GM04503 (cell line): ENCODE measurements at places on chromosomes 3 and 15.

DNA sequence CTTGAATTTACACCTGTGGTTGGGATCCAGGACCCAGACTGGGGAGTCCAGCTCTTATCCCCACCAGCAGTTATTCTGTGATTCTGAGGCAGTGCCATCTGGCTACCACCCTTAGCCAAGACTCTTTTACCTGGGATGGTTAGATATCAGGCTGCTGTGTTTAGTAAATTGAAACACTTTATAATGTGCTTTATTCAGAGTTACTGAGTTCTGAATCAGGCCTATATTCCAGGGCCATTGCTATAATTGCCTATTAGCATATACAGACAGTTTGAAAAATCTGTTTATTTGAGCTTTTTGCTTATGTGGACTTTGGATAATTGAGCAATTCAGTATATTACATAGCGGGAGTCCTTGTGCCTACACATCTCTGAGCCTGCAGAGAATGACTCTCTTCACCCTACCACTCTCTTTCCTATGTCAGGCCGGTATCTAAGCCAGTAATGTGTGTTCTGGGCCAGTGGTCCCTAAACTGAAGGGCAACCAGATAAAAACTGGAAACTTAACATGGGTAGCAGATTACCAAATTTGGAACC is 45.4 kb upstream of the TRAK1 start:
- no peak for DNase-seq

- no peak for DNase-seq
These were observed 5.2 kb downstream of the GPX1 start for GRCh38 chr3:49352890-49353421.

- no peak for DNase-seq
These were observed 201.1 kb downstream of the AKAP13 start for GRCh38 chr15:85581495-85581894.

DNA sequence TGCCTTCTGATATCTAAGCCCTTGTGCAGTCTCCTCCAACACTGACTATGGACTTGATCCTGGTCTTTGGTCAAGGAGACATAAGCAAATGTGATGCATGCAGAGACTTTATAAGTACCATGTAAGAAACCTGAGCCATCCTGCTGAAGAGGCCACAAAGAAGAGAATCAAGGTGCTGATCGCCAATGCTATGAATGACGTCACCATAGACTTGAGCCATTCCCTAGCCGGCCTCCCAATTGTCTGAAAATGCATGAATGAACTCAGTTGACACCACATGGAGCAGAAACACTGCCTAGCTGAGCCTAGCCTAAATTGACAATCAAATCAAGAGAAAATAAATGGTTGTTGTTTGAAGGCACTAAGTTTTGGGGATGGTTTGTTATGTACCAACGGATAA is 51.9 kb downstream of the CERS3 start:
- DNase-seq: no peak

DNA sequence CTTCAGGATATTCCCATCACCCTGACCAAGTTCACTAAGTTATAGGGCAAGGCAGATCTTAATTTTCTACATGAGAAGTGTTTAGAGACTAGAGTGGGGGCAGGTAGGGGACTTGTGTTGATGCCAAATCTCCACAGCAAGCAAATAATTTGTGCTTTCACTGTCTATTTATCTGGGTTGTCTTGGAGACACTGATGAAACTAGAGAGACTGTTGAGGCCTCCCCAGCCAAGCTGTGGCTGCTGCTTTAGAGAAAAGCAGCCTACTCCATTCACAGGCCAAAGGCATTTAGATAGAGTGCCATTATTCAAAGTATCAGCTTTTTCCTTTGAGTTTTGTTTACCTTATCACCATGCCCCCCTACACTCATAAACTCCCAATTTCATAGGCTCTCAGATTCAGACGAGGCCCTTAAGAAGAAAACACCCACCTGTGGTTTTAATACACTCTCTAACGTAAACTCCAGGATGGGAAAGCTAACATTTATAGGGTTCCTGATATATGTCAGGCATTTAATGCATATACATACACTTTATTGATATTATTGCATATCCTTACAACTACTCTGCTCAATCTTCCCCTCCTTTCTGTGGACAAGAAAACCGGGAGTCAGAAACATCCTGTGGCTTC is 130.4 kb upstream of the FOXB1 start:
- no peak for DNase-seq
